Caudate nucleus (tissue), 63 donors: ENCODE measurements at places on chromosomes 3 and 15.

- no peak for DNase-seq
These were observed 9.8 kb downstream of the LARS2 start for GRCh38 chr3:45398178-45398577.

DNA sequence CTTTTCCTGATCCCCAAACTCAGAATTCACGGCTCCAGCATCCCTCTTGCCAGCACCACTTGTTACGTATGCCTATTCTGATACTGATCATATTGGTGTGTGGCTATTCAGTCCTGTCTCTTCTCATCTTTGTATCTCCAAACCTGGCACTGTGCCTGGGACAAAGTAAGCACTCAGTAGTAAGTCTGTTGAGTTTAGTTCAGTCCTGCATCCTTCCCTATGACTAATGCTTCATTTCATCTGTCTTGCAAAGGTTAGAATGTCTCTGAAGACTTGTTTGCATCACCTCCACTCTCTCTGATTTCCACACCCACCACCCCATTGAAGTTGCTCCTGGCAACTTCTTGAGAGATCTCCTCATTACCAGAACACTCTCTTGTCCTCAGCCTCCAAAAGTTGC is 80.3 kb downstream of the HMG20A start:
- DNase-seq = no peak

GRCh38 chr15:75307778-75308390 is 25.2 kb downstream of the GOLGA6D start:
- DNase-seq = no peak

GRCh38 chr3:21909096-21909495 is 158.1 kb upstream of the ZNF385D start:
- DNase-seq = no peak
